ENCODE measurements at places on chromosomes 12 and 14.

DNA sequence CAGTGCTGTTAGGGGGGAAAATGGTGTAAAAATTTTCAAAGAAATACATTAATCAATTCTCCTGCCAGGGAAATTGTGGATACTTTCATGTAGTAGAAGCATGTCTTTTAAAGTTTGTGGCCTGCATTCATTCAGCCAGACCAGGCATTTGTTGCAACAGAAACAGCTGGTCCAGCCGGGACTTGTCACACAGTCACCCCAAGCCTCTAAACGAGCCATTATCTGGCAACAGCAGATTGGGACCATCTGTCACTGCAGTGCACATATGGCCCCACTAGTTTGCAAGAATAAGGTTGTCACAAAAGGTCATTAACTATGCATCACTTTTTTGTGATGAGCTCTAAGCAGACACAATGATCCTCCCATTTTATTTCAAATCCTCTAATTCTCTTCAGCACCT, 193.9 kb downstream of the PHLDA1 start:
- DNase-seq, result no peak

GRCh38 chr14:51862176-51862796, 1.9 kb downstream of the GNG2 start:
- no peak for DNase-seq

DNA sequence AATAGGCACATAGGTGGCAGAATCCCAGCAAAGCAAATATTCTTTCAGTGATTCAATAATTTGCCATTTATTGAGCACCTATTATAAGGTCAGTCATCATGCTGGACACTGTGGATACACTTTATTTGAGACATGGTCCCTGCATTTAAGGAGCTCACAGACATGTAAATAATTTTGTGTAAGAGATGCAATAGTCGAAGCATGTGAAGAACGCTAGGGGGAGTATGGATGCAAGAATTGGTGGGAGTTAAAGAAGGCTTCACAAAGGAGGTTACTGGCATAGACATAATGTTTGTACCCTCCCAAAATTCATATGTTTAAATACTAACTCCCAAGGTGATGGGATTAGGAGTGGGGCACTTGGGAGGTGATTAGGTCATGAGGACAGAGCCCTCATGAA, 260.6 kb upstream of the GARIN6 start:
- DNase-seq, result no peak

DNA sequence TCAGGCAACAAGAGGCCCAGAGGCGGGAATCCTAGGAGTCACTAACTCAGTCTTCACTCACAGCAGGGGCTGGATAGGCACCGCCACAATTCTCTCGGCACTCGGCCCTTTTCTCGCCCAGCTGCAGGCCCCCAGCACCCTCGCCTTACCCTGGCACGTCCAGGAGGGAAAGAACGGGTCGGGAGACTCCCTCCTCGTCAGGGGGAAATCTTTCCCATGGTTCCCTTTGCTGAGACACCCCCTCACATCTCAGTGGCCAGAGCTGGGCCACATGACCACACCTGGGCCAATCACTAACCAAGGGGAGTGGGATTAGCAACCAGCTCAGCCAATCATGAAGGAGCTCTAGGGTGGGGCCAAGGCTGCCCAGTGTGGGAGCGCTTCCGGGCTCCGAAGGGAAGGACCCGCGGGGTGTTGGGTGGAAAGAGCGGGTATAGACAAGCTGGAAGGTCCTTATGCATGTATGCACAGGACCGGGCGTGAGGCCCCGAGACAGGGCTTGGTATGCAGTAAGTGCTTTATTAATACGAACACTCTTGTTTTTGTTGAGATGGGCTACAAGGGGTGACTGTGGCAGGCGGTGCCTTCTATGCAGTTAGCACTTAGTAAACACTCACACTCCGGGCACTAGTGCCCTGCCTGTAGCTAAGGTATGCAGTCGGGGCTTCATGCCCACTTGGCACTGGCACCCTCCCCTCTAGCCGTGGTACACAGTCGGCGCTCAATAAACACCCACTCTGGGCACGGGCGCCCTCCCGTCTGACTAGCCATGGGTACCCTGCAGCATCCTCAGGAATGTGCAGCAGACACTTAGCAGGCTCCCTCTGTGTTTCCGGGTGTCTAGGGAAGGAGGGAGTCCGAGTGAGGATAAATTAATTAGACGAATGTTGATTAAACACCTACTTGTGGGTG, 40.3 kb downstream of the ADGRD1 start:
- no peak for DNase-seq

GRCh38 chr12:53568809-53569557, 57.2 kb downstream of the ATF7 start:
- no peak for DNase-seq

- DNase-seq, result no peak
Observed at GRCh38 chr14:62696331-62696924, 348.8 kb downstream of the KCNH5 start.

DNA sequence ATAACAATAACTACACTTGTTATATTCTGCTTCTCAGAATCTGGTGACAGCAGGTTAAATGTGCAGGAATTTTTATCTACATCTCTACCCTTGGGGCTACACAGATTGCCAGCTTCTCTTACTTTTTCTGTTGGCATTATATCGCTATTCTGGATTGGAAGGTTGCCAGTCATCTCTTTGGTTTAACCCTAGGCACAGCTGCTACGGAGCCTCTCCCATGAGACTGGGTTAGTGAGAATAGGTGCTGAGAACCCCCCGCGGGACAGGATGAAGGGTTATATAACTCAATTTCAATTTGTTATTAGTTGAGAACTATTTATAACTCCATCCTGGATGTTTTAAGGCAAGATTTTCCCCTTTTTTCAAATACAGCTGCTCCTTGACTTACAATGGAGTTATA, 73.1 kb downstream of the ACADS start:
- DNase-seq, result no peak

GRCh38 chr12:22407397-22407796, 72.9 kb upstream of the ST8SIA1 start:
- no peak for DNase-seq

DNA sequence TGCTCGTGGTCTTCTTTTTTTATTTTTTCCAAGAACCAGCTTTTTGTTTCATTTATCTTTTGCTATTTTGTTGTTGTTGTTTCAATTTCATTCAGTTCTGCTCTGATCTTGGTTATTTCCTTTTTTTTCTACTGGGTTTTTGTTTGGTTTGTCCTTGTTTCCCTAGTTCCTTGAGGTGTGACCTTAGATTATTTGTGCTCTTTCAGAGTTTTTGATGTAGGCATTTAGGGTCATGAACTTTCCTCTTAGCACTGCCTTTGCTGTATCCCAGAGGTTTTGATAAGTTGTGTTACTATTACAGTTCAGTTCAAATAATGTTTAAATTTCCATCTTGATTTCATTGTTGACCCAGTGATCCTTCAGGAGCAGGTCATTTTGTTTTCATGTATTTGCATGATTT, 3.3 kb upstream of the SERPINA11 start:
- DNase-seq, result no peak

DNA sequence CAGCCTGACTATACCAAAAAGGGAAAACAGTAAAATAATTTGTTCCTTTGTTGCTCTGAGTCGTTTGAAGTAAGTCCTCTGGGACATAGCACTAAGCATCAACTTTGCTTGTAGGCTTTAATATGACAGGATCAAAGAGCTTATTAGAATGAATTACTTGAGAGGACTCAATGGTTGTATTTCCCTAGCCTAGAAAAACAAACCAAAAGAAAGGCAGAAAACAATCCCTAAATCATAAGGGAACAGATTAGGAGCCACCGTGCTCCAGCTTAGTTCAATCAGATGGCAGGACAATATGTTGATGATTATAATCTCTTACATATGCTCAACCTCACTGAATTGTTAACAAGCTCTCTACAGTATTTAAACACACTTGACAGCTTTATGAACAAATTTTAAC, 988.4 kb downstream of the FLRT2 start:
- no peak for DNase-seq

- DNase-seq, result peak; percentile 36
Observed at GRCh38 chr14:61602003-61602732, 93.1 kb upstream of the HIF1A start.

Measured in HL-60 (cell line).